Stimulated activated CD4-positive, alpha-beta T cell treated with anti-CD3 and anti-CD28 coated beads, Interleukin-1b, Interleukin-23, amount 100 ng/mL, for 1 hour (primary cell): ENCODE measurements at places on chromosomes 11 and 22.

GRCh38 chr11:93117565-93117964, 80.2 kb downstream of the SLC36A4 start:
- no peak for DNase-seq

- DNase-seq, result no peak
Measured at GRCh38 chr11:21321530-21321929, 652.1 kb downstream of the NELL1 start.

DNA sequence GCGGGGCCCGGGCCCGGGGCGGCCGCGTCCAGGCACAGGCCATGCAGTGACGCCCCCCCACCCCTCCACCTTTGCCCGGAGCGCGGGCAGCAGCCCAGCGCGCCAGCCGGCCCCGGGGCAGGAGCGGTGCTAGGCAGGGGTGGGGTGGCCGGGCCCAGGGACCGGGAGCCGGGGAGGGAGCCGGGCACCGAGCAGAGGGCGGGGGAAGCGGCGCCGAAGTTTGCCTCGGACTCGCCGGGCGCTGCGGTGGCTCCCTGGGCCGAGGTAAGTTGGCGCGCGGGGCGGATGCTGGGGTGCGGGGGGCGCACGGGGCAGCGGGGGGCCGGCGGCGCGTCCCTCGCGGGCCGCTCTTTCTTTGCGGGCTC, 332 bp downstream of the TEAD1 start:
- DNase-seq, result no peak

DNA sequence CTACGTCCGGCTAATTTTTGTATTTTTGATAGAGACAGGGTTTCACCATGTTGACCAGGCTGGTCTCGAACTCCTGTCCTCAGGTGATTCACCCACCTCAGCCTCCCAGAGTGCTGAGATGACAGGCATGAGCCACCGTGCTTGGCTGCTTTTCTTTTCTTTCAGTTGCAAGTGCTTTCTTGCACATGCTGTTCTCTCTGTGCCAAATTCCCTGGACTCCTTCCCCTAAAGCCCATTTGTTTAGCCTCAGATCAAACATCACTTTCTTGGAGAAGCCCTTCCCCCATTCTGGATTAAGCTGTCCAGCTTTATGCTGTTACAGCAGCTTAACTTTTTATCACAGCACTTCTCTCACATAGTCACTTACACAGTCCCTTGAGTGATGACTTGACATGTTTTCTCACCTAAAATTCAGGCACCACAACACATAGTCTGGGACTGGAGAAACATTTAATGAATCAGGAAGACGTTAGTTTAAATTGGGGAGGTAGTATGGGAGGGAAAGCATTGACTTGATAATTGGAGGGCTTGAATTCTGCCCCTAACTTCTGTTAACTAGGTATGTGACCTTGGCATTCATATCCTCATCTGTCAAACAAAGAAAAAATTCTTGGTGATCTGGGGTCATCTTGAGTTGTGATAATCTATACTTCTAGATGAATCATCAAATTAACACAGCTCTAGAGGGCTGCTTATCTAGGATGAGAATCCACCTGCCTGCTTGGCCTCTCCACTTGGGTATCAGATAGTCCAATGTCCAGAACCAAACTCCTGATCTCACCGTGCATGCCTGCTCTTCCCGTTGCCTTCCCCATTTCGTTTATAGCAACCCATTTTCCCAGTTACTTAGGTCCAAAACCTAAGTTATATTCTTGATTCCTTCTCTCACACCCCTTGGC, 18.4 kb downstream of the ACO2 start:
- DNase-seq, result no peak

GRCh38 chr11:96134602-96135001, 208.4 kb downstream of the MAML2 start:
- no peak for DNase-seq
